ENCODE measurements at places on chromosomes 16 and 17. TPM values are rescaled to one million over a fixed set of nuclear protein-coding genes. Genes with fewer than 3 reads are reported as not detected.

Gene FBXW10
- total RNA-seq = 0.11 TPM

Gene FSCN2
- total RNA-seq = 3.5 TPM

Gene SLC16A6
- total RNA-seq = under 0.01 TPM

Gene HOXB7
- total RNA-seq = 0.79 TPM

Gene ZMYND15
- not detected for total RNA-seq

Gene VAT1L
- not detected for total RNA-seq

Gene IGFALS
- not detected for total RNA-seq

Gene OR2C1
- 0.43 TPM for total RNA-seq

Gene ITPRIPL2
- total RNA-seq = 97.5 TPM

Gene TK2
- total RNA-seq = 37.3 TPM

Gene TEFM
- 14.5 TPM for total RNA-seq

Gene FAM20A
- not detected for total RNA-seq

Gene ETV4
- total RNA-seq = 2.6 TPM

Gene SUPT6H
- 51.8 TPM for total RNA-seq

Gene TEKT5
- total RNA-seq = not detected

Gene CCR7
- not detected for total RNA-seq

Gene FBXW10B
- total RNA-seq = 2.2 TPM

Gene TP53TG3F
- not detected for total RNA-seq

Gene KRT20
- total RNA-seq = not detected

Gene PYCARD
- 95.4 TPM for total RNA-seq

Gene SPAG5
- total RNA-seq = 8.6 TPM

Gene CD300H
- total RNA-seq = not detected

Gene ATF7IP2
- total RNA-seq = 2.4 TPM

Gene C1QTNF8
- not detected for total RNA-seq

Gene ABHD15
- 19.8 TPM for total RNA-seq

Gene TLCD1
- total RNA-seq = 15.8 TPM

Gene C16orf95
- 3.5 TPM for total RNA-seq

Gene SLC25A11
- total RNA-seq = 65.2 TPM

Gene UMOD
- total RNA-seq = not detected

Gene DOC2A
- total RNA-seq = not detected

Gene RAC3
- 19.3 TPM for total RNA-seq

Gene MEIOC
- total RNA-seq = 0.11 TPM

Gene DNASE1L2
- 0.22 TPM for total RNA-seq

Gene ABCC12
- total RNA-seq = not detected

Gene TMEM238L
- not detected for total RNA-seq

Gene STX1B
- 1.5 TPM for total RNA-seq

Gene FZD2
- total RNA-seq = 13.7 TPM

Gene CFAP52
- total RNA-seq = under 0.01 TPM

Gene CDK3
- 4.8 TPM for total RNA-seq

Gene RHBDF1
- total RNA-seq = 41.8 TPM

Gene HCRT
- total RNA-seq = not detected

Gene PRSS33
- total RNA-seq = not detected

Gene KRTAP9-1
- not detected for total RNA-seq

Gene PIGQ
- 27.2 TPM for total RNA-seq

Gene EME1
- total RNA-seq = 1.2 TPM

Gene PRR29
- total RNA-seq = under 0.01 TPM

Gene CTRB2
- not detected for total RNA-seq

Gene AANAT
- not detected for total RNA-seq

Gene TNP2
- total RNA-seq = not detected

Gene VTN
- under 0.01 TPM for total RNA-seq

Gene GINS2
- total RNA-seq = 5.9 TPM

Gene BAIAP2
- 324 TPM for total RNA-seq

Gene KCNH4
- total RNA-seq = not detected

Gene TAT
- not detected for total RNA-seq

Gene CHST4
- not detected for total RNA-seq

Gene PHOSPHO1
- total RNA-seq = not detected
